ENCODE measurements at places on chromosomes 4 and X.

GRCh38 chr4:183170894-183171293, 71.8 kb downstream of the WWC2 start:
- no peak for DNase-seq

DNA sequence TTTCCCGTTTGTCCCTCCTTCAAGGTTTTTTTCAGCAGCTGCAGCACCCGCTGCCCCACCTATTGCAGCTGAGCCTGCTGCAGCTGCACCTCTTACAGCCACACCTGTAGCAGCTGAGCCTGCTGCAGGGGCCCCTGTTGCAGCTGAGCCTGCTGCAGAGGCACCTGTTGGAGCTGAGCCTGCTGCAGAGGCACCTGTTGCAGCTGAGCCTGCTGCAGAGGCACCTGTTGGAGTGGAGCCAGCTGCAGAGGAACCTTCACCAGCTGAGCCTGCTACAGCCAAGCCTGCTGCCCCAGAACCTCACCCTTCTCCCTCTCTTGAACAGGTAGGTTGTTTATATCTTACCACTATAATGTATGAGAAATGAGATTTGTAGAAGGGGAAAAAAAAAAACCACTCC, 4.5 kb downstream of the PRR27 start:
- no peak for DNase-seq

GRCh38 chr4:136713140-136713539, 819.2 kb downstream of the PCDH18 start:
- no peak for DNase-seq

GRCh38 chr4:83996254-83996653, 460.3 kb downstream of the GPAT3 start:
- no peak for DNase-seq

GRCh38 chr4:186216465-186217024, 10.8 kb upstream of the KLKB1 start:
- DNase-seq, result peak; percentile 37

DNA sequence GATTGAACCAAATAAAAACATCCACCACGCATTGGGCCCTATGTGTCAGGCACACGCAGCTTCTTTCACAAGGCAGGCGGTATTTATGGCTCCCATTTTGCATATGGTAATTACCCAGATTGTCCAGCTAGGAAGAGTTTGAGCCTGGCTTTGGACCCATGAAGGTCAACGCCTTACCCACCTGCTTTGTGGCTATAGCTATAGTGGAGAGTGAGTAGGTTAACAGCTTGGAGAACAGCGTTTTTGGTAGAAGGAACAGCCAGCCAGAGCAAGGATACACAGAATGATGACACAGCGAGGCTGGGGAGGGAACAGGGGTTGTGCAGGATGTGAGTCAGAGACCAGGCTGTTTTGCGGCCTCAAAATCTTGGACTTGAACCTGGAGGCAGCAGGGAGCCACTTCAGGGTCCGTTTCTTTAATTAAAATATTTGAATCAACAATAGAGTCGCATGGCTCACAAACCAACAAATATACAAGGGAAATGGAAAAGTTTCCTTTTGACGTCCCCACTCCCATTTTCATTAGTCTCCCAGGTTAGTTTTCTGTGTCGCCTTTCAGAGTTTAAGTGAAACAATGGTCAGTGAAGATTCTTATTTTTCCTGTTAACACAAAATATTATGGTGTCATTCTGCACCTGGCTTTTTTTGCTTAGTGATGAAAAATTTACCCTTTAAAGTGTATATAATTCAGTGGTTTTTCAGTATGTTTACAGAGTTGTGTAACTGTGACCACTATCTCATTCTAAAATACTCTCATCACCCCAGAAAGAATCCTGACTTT, 118.2 kb upstream of the STX18 start:
- DNase-seq, result no peak

DNA sequence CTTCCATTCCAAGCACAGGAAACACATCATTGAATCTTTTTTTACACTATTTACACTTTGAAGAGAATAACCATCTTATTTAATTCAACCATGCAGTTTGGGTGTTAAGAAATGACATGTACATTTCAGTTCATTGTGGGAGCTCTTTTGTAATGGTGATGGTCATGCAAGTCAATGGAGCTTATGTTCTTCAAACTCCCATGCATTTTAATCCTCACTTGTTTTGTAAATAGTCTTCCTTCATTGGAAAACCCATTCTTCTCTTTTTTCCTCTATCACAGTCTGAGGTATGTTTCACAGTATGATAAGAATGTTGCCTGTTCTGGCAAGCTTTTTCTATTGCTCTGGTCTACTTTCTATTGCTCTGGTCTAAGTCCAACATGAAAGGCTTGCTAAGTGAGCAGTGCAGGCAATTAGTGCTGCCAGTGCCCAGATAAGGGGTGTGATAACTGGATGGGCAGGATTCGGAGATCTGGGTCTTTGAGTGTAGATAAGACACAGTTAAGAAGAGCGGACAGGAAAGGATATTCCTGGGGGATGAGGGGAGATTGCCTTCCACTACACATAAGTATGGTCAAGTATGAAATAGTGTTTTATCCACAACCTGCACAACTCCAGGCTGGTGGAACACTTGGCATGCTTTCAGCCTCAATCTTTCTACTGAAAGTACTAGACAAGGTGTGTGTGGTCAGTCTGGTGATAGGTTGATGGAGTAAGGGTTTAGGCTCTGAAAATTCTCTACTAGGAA, 17.1 kb downstream of the AFP start:
- no peak for DNase-seq

DNA sequence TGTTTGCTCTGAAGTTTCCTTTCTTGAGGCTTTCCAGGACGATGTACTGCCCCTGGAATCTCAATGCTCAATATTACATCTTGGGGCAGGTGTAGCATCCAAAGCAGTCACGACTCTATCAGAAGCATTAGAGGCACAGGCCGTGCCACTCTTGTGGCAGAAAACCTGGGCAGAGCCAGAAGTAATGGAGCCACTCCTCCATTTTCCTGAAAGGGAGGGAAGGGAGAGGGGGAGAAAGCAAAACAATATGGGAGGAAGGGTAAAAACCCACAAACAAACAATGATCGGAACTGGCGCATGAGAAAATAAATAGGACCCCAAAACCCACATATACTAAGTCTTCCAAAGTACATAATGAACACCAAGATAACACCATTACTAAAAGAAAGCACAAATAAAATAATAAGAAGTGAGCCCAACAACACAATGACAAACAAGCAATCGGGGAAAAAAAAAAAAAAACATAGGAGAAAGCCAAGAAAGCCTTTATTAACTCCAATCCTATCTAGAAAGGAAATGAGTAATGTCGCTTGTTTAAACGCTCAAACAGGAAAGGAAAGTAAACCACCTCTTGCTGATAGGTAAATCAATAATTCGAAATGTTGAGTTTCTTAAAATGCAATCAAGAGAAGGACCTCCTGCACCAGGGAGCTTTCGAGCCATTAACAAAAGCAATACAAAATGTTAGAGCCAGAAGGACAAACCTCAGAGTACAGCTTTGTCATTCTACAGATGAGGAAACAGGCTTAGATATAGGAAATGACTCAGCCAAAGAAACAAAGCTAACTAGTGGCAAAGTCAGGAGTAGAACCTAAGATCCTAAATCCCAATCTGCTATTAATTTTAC, 117.4 kb downstream of the ATRX start:
- no peak for DNase-seq

- no peak for DNase-seq
Observed at GRCh38 chrX:139936259-139936658, 3.4 kb upstream of the ATP11C start.

DNA sequence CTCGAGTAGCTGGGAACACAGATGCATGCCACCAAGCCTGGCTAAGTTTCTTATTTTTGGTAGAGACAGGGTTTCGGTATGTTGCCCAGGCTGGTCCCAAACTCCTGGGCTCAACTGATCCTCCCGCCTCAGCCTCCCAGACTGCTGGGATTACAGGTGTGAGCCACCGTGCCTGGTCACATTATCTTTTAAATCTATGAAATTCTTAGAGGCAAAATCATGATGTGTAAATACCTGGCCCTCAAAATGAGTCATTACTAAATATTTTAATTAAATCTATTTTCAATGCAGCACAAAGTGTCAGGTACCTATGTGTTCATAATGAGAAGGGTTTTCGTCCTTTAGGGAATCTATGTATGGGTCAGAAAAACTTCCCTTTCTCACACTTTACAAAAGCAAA, 222.5 kb upstream of the GPC4 start:
- DNase-seq, result no peak

DNA sequence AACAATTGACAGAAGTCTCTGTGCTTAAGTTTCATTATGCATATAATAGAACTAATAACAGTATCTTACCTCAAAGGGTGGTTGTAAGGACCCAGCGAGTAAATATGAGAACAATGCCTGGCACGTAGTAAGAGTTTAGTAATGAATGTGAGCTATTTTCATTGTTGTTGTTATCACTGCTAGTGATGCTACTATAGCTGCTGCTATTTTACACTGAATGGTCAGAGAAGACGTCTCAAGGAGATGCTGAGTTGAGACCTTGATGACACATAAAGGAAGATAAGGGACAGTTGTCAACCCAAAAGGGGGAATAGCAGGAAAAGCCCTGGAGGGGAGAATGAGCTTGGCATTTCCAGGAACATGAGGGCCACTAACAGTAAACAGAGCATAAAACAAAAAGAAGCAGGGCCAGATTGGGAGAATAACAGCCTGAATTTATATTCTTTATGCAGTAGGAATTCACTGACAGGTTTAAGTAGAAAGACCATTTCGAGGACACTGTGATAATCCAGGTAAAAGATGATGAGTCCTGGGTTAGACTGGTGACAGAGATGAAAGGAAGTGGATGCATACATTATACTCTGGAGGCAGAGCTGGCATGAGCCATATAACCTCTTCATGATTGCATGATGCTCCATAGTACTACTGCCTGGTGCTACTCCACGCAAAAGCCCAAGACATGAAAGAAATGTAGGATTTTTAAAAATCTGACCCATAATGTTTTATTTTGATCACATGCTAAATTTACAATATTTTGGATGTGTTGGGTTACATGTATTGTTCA, 23.1 kb downstream of the ATP8A1 start:
- no peak for DNase-seq

- no peak for DNase-seq
Observed at GRCh38 chrX:125492439-125492838, 172.8 kb downstream of the TEX13C start.

DNA sequence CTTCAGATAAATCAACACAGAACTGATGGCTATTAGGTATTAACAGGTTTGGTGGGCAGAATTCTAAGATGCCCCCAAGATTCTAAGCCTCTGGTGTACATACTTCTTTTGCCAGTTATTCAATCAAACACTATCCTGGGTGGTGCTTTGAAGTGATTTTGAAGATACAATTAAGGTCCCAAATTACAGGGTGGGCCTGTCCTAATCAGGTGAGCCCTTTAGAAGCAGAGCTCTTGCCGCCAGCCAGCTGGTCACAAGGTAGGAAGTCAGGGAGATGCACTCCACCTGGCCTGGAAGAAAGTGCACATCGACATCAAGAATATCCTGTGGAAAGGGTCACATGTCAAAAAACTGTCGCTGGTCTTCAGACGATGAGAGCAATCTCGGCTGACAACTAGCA, 29.5 kb downstream of the ASB9 start:
- no peak for DNase-seq

DNA sequence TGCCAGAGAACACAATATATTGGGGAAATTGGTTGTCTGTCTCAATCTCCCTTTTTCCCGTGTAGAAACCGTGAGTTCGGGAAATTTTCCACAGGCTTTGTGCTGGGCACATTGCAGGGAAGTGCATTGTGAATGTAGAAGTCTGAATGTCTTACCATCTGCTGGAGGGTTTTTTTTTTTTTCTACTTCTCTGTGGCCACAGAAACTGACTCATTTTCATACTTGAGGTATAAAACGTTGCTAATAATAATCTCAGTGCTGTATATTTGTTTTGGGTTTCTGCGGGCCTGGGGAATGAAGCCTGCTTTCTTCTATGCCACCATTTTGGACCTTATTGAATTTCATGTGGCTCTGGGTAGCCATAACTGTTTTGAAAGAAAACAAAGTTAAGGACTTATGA, 1001.2 kb downstream of the STIM2 start:
- DNase-seq, result no peak

- DNase-seq, result no peak
Observed at GRCh38 chr4:98148856-98149255, 5.6 kb upstream of the STPG2 start.

GRCh38 chr4:139689093-139689722, 23.6 kb downstream of the MGST2 start:
- DNase-seq, result no peak

DNA sequence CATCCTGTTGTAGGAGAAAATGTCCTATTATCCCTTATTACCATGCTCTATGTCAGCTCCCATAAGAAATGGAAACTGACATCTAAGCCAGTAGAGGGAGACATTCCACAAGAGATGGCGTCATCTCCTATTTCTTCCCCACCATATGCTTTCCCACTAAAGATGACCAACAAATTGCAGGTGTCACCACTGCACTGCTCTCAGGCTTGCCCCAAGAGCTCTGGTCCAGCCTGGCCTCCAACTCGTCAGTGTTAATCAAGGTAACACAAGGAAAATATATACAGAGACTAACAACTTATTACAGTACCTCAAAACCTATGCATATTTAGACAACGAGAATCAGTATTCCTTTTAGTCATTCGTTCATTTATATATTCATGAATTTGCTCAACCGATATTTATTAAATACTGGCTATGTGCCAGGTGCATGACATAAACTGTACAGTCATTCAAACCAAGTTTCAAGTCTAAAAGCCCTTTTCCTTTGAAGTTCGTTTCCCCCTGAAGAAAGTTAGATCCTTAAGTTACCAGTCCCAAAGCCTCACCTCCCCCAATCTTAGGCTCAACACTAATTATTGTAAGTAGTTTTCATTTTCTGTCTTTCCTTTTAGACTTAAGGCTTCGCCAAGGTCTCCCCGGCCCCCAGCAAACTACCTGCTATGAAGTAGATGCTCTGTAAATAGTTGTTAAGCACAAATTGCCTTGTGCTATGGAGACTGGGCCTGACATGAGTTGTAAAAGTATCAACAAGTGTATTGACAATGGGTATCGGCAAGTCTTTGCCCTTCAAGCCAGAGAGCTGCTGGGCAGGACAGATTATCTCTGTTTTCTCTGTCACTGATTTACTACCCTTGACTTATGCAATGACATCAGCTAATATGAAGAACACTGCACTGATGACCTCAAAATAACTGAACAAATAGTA, 3.1 kb upstream of the FGB start:
- DNase-seq, result no peak

DNA sequence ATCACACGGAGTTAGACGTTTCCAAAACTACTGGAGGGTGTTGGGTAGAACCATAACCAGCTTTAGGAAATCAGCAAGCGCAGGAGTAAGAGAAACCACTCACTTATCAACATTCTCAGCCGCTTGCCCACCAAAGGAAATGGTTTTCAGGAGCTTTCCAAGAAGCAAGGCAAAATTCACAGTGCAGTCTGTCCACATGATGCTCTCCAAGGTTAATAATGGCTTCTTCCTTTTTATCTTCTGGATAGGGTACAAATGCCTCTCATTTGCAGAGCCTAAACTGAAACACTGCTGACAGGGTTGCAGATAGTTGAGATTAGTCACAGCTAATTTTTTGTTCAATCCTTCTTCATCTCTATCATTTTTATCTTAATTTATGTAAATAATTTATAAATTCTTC, 705.4 kb downstream of the RAB28 start:
- DNase-seq, result no peak

- no peak for DNase-seq
Observed at GRCh38 chr4:168685136-168685809, 188.4 kb downstream of the PALLD start.

GRCh38 chrX:12891171-12891570, 15.2 kb upstream of the TLR8 start:
- DNase-seq, result no peak
